Right atrium auricular region (tissue), 2 donors: ENCODE measurements at places on chromosomes 2 and 18. TPM values are rescaled to one million over a fixed set of nuclear protein-coding genes. Genes with fewer than 3 reads are reported as not detected.

MAP3K19 gene
- not detected for total RNA-seq

SKOR2 gene
- total RNA-seq: not detected

ALKAL2 gene
- total RNA-seq: not detected

LOXHD1 gene
- 0.11 TPM for total RNA-seq

PKDCC gene
- 66.0 TPM for total RNA-seq

ATG4B gene
- 53.0 TPM for total RNA-seq

LYG2 gene
- not detected for total RNA-seq

HOXD12 gene
- not detected for total RNA-seq

EPB41L3 gene
- 12.6 TPM for total RNA-seq

HDHD2 gene
- total RNA-seq: 36.0 TPM

LRATD1 gene
- total RNA-seq: 10.5 TPM

RUFY4 gene
- 0.12 TPM for total RNA-seq

UGT1A6 gene
- total RNA-seq: not detected

HOXD4 gene
- total RNA-seq: not detected

AFF3 gene
- 10.8 TPM for total RNA-seq

LYPD6B gene
- not detected for total RNA-seq

ANO7 gene
- total RNA-seq: 1.1 TPM
